Breast epithelium (tissue), 4 donors: ENCODE measurements at places on chromosomes 2 and 18. TPM values are rescaled to one million over a fixed set of nuclear protein-coding genes. Genes with fewer than 3 reads are reported as not detected.

TTC31 gene
- total RNA-seq: 27.8 TPM

DNA sequence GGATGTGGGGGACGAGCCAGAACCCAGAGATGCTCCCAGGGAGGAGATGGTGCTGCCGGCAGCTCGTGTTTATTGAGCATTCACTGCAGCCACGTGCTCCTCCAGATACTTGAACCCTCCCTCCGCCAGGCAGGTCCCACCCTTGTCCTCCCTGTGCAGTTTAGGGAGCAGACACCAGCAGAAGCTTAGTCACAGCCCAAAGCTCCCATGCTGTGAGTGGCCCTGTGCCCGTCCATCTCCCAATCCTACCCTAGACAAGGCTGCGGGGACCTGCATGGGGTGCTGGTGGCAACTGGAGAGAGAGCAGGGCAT is 176.5 kb upstream of the COPS8 start:
- DNase-seq: no peak

DNA sequence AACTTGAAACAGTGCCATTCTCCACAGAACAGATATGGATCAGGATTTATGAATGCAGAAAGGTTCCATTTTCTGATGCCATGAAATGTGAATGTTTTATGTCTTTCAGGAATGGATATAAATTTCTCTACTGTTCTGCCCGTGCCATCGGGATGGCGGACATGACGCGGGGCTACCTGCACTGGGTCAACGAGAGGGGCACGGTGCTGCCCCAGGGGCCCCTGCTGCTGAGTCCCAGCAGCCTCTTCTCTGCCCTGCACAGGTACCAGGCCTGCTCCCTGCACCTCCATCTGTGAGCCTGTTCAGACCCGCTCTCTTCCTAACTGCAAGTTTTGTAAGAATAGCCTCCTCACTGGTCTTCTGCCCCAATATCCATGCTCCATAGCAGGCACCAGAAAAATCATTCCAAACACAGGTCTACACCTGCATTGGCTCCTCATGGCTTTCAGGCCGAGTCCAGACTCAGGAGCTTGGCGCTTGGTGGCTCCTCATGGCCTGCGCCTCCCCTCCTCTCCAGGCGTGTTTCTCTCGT is 68.6 kb downstream of the LPIN1 start:
- no peak for DNase-seq

KLF11 gene
- total RNA-seq: 22.2 TPM

DNA sequence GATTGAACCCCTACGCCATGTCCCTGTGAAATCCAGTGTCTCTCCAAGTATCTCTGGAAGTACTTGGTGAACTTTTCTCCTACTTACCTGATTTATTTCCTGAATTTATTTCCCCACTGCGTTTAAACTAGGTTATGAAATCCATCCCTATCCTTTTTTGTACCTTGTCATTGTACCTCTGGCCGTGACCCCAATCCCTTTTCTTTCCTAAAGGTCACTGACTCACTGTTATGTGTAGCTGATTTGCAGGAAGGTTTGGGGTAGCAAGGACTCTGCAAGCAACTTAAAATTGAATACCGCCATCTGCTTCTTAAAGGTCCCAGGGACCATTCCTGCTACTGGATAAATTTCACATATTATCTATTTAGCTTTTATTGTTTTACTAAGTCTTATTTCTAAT is 4.6 kb upstream of the ENOSF1 start:
- DNase-seq: no peak

GRCh38 chr2:236882074-236882473 is 203.6 kb upstream of the COPS8 start:
- no peak for DNase-seq

DNA sequence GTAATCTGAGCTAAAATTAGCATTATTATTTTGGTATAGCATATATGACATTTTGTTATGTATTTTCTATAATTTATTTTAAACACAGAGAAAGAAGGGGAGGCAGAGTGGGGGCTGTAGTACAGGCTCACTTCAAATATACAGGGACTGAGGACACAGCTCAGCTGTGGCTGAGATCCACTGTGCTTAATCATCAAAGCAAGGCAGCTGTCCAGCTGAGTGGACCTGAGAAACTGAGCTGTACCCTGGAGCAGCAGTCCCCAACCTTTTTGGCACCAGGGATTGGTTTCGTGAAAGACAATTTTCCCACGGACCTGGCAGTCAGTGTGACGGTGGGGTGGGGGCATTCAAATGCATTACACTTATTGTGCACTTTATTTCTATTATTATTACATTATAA is 687.2 kb downstream of the RNF144A start:
- DNase-seq: no peak

GRCh38 chr2:176002688-176003210 is 682 bp upstream of the LNPK start:
- DNase-seq: no peak

GRCh38 chr2:116444256-116444872 is 1370.1 kb upstream of the DDX18 start:
- DNase-seq: no peak
